ENCODE measurements at places on chromosomes 2 and 18.

- DNase-seq, result no peak
These were observed 104.9 kb downstream of the CERS6 start for GRCh38 chr2:168560817-168561499.

DNA sequence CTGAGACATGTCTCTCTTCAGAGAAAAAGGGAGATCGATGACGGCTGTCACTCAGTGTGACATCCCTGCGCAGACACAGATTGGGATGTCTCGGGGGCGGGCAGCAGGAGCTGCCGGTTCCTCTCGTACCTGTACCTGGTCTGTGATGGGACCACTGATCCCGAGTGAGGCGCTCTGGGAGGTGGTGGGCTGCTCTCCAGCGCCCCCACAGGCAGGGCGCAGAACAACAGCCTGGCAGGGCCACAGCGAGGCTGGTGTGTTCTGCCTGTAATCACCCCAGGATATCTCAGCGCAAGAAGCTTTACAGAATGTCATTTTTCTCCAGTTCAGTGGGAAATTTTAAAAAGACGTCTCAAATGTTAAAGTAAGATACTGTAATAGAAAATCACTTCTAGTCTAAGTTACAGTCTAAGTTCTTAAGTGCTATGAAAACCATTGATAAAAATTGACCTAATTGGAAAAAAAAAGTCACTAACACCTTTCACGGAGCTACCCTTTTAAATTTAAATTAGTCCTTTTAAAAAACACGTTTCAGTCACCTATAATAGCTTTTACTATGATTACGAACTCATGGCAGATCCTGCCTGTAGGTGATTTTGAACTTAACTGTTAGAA lies 189.8 kb downstream of the SNTG2 start:
- peak; percentile 52 for DNase-seq

DNA sequence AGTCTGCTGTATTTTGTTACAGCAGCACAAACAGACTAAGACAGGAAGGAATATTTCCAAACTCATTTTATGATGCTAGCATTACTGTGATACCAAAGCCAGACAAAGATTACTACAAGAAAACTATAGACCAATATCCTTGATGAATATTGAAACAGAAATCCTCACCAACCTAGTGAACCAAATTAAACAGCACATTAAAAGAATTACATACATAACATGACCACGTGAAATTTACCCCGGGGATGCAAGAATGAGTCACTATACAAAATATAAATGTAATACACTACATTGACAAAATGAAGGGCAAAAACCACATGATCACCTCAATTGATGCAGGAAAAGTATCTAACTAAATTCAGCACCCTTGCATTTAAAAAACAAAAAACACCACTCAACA lies 112.6 kb downstream of the CHN1 start:
- no peak for DNase-seq

DNA sequence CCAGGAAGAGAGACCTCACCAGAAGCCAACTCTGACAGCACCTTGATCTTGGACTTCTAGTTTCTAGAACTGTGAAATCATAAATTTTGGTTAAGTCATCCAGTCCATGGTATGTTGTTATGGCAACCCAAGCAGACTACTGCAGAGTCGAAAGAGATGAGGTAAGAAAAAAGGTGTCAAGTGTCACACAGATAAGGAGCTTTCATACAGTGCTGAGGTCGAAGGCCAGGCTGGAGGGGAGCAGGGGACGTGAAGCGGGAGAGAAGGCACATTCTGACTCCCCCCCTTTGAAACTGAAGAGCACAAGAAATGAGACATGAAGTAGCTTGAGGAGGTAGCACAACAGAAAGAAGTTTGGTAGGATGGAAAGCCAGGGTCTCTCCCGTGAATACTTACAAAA lies 110.4 kb downstream of the ALK start:
- no peak for DNase-seq

- no peak for DNase-seq
These were observed 1.2 kb downstream of the COA5 start for GRCh38 chr2:98607104-98607503.

- DNase-seq, result no peak
These were observed 49.1 kb downstream of the COBLL1 start for GRCh38 chr2:164792316-164793170.

- DNase-seq, result no peak
These were observed 3.5 kb upstream of the ERICH2 start for GRCh38 chr2:170766693-170767092.

DNA sequence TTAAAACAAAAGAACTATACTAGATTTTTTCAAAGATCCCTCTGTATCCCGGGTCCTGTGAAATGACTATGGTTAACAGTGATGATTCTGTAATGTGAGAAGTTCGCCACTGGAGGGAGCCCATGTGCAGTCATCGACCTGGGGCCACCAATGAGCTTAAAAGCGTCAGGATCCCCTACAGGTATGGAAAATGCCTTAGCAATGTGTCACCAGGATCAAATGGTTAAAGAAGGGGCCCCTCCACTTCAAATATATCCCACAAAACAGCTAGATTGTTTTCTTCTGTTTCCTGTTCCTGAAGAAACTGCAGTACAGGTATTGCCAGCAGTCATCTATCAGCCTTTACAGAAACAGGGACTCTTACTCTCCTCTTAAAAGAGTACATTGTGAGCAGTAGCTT lies 15.3 kb downstream of the CHRNA1 start:
- peak; percentile 66 for DNase-seq

DNA sequence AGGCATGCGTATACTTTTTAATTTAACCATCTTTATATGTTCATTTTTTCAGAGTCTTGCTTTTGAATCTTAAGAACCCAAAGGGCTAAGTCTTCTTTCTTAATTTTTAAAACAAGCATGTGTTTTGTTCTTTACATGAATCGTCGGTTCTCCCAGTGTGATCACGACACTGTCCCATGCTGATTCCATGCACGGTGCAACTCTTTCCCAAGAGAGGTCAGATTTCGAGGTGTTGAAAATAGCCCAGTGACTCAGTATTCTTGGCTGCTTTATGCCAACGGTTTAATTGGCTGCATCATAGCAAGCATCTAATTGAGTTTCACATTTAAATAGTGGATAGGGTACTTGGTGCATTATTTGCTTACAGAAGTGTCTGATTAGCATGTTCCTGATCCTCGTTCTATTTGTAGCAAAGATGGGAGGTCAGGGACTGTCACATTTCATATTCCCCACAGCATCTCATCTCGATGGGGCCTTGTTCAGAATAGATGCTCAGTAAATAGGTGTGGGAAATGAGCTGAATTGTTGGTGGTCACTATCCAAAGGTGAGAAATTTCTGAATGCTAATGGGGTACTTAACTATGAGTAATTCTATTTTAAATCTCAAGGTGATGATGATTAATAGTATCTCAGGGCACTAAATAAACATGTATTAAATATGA lies 2.8 kb downstream of the NPAS2 start:
- DNase-seq, result no peak

GRCh38 chr2:241413929-241414580 lies 58.0 kb downstream of the FARP2 start:
- no peak for DNase-seq

- no peak for DNase-seq
These were observed 47.1 kb downstream of the SLC25A12 start for GRCh38 chr2:171846894-171847293.

GRCh38 chr18:12657684-12658425 lies at the start of gene SPIRE1:
Gene SPIRE1, minus strand, starts transcription at chr18:12658107. Its CDS starts 241 bp downstream, at chr18:12657866.
- peak; percentile 40 for DNase-seq

DNA sequence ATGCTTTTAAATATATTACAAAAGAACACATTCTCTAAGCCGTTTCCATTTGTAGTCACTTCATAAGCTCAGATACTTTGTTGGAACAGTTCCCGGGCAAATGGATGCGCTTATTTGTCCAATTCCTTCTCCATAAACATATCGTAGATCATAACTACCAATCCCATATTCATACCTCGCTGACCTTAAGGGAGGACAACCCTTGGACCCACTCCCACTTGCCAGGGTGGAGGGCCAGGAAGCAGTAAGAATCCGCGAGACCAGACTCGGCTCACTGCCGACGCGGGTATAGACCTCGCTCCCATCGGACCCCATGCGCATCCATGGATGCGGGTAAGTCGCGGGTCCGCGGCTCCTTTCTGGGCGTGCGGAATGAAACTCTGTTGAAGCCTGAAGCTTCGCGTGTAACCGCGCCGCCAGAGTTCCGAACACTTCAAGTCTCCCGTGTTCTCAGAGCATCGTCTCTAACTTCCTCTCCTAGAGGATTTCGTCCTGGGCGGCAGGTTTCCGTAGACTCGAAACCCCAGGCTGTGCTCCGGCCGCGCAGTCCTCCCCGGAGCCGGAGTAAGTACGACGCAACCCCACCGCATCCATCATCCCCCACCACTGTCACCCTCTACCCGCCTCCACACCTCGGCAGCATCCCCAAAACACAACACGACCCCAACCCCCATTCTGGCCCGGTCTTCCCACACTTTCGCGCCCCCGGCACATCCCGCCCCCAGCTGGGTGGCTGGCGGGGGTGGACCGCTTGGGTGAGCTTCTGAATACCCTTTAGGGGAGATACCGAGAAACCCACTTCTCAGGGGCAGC lies 1.1 kb downstream of the DSC3 start:
- DNase-seq, result no peak

DNA sequence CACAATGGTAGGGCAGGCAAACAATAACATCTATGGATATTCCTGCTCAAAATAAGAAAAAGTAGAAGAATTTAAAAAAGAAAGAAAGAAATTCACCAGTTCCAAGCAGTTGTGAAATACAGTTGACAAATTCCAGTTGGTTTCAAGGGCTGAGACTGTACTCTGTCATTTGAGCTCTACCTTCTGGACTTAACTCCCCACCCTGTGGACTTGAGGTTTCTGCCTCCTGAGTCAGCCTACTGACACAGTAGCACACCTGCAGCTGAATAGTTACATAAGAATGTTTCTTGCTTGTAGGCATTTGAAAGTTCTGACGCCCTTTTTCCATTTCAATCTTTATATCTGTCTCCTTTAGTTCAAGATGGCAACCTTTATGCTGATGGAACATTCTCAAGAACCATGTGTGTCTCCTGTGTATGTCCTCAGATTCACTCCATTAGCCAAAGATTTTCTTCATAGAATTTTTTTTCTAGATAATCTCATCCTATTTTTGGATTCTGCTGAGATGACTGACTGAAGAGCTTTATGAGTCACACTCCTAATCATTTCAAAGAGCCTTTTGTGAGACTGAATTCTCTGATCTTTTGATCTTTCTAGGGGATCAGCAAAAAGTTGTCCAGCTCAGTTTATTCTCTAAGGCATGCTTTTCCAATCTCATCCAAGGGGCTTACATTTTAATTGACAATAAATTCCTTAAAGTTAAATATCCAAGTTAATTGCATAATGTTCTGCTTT lies 19.1 kb downstream of the NETO1 start:
- no peak for DNase-seq

DNA sequence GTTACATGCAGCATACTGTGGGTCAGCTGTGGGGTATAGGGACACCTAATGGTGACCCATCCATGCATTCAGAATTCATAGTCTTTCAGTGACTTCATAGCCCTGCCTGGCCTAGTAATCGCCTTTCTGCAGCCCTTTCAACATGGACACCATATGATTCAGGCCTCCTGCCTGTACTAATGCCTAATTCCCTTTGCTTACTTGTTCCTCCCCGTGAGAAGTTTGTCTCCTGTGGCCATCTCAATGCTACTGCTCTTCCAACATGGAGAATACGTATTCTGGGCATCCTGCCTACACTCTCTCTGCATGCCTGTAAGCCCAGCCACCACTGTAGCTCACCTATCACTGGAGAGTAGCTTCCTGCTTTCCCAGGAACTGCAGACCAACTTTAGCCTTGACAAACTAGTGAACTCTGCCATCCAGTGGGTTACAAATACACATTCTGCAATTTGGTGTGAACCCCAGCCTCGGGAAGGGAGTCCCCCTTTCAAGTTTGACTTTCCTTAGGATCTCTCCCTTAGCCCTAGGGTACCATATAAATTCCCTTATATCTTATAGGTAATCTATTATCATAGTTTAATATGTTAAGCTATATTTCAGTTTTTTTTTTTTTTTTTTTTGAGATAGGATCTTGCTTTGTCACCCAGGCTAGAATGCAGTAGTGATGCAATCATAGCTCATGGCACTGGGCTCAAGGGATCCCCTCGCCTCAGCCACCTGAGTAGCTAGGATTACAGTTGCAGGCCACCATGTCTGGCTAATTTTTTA lies 22.3 kb downstream of the M1AP start:
- no peak for DNase-seq

- DNase-seq, result no peak
These were observed 84.3 kb downstream of the PPP1R1C start for GRCh38 chr2:182069908-182070307.

DNA sequence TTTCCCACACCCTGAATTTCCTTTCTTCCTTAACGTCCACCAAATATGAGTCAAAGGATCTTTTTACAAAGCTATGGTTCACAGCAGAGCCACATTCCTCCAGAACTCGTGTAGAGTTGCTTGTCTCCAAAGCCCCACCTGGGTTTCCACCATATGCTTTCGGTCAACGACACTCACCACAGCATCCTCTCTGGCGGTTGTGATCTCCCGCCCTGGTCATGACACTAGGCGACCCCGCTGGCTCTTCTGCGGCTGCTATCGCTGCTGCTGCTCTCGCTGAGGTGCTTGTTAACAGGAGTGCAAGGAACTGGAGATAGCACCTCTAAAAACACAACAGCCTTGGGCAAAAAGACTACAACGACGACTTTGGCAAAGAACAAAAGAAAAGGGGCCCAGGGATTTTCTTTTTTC lies 340 bp downstream of the SLC40A1 start:
- DNase-seq, result peak; percentile 24

GRCh38 chr2:11701751-11702301 lies 31.8 kb upstream of the NTSR2 start:
- no peak for DNase-seq

DNA sequence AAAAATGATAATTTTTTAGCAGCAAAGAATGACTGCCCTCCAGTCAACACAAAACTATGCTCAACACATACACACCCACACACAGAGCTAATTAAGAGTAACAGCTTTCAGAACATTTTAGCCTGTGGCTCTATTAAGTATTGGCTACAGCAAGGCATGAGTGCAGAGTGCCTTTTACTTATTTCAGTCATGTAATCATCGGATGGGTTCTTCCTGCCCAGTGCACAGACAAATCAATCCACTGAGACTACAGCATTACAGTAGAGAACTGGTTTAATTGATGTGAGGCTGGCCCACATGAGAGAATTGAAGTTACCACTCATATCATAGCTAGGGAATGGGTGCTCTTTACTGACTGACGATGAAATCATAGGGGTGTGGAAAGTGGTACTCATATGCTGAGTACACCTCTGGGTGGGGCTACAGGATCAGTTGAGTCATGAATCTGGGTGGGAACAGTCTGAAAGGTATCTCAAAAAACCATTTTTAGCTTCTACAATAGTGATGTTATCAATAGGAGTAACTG lies 241.0 kb downstream of the FSIP2 start:
- no peak for DNase-seq

- DNase-seq, result no peak
These were observed 66.9 kb upstream of the CYP26B1 start for GRCh38 chr2:72214429-72215143.

- DNase-seq, result no peak
These were observed 26.1 kb upstream of the CYP26B1 start for GRCh38 chr2:72173640-72174321.

GRCh38 chr18:5107988-5108387 lies 89.1 kb downstream of the AKAIN1 start:
- DNase-seq, result no peak

GRCh38 chr18:8960740-8961657 lies 141.5 kb upstream of the NDUFV2 start:
- DNase-seq, result no peak

Data from activated naive CD4-positive, alpha-beta T cell treated with anti-CD3 and anti-CD28 coated beads, Interleukin-2, amount 50 U/mL, for 16 hours (primary cell).